ENCODE measurements at places on chromosomes 4 and X.

- H3K36me3 ChIP-seq: peaks cover 47% of the 10 kb centered on the region
- DNase-seq: peak; percentile 74
- peak within 1 kb of the TSS; percentile 98 for H3K4me3 ChIP-seq
- no peaks in the 10 kb centered on the region for H3K27me3 ChIP-seq
These were observed at the start of gene P2RY8 for GRCh38 chrX:1537031-1537715. P2RY8 (minus strand) TSS chrX:1537185; CDS start chrX:1466558, 70,627 bp downstream.

GRCh38 chrX:40015693-40016092 is 82.1 kb downstream of the BCOR start:
- H3K4me1 ChIP-seq: peaks cover 1% of the 10 kb centered on the region
- H3K36me3 ChIP-seq: peaks cover 29% of the 10 kb centered on the region
- no peaks in the 10 kb centered on the region for H3K27me3 ChIP-seq

DNA sequence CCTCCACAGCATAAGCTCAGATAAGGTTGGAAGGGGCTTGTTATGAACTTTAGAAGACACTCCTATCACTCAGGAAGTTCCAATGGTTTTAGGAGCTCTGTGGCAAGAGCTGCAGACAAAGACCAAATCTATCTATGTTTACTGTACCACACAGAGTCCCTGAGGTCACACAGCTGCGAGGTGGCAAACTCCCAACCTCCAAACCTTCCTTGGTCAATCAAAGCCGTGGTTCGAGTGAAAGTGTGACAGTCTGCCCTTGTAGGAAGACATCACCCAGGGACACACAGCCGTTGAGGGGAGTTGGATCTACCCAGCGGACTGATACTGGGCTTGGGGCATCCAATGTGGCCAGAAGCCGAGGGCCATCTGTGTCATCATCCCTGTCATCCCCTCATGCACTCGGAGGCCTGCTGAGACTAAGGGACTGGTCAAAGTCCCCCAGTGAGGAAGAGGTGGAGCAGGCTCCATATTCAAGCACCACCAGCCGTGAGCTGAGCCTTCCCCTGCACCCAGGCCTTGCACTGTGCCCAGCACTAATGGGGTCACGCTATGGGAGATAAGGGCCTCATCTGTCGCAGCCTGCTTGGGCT is 26.8 kb downstream of the MAN2B2 start:
- H3K27me3 ChIP-seq: no peaks in the 10 kb centered on the region
- peaks cover 30% of the 10 kb centered on the region for H3K36me3 ChIP-seq
- H3K4me3 ChIP-seq: no peak overlapping the region
- no peak for DNase-seq
- no peaks in the 10 kb centered on the region for H3K4me1 ChIP-seq
- no peak overlapping the region for H3K27ac ChIP-seq

GRCh38 chr4:148514581-148514980 is 72.4 kb upstream of the NR3C2 start:
- H3K4me3 ChIP-seq: no peak overlapping the region
- no peak overlapping the region for H3K27ac ChIP-seq
- peaks cover 2% of the 10 kb centered on the region for H3K36me3 ChIP-seq

DNA sequence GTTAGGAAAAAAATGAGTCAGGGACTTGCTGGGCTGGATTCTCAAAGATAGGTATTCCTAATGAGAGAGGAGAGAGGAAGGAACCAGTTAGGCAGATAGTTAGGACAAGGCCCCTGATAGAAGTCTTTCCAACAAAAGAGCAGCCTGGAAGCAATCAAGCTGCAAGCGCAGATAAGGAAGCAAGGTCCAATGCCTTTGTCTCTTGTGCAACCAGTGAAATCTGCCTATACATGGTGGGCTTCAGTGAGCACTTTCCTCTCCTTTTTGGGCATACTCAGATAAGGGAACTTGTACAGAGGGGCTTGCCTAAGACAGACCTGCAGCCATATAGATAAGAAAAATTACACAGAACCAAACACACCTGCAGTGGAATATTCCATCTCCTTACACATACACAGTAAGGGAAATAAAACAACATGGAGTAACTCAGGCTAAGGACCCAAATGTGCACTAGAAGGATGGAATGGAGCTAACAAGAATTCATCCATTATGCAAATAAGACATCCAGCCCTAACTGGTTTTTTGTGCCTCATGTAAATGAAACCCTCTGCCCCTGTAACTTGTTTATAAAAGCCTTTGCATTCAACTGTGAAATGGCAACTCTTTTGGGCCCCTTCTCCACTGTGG is 68.8 kb downstream of the PCDH18 start:
- no peak overlapping the region for H3K27ac ChIP-seq
- H3K36me3 ChIP-seq: no peaks in the 10 kb centered on the region
- H3K27me3 ChIP-seq: no peaks in the 10 kb centered on the region

GRCh38 chrX:23118890-23119527 is 119.2 kb downstream of the DDX53 start:
- DNase-seq: no peak
- H3K27ac ChIP-seq: no peak overlapping the region
- H3K27me3 ChIP-seq: no peaks in the 10 kb centered on the region
- H3K4me1 ChIP-seq: no peaks in the 10 kb centered on the region

GRCh38 chr4:165394275-165394674 is 15.5 kb downstream of the CPE start:
- no peaks in the 10 kb centered on the region for H3K36me3 ChIP-seq
- peaks cover 12% of the 10 kb centered on the region for H3K27me3 ChIP-seq
- H3K27ac ChIP-seq: no peak overlapping the region
- no peak overlapping the region for H3K4me3 ChIP-seq
- DNase-seq: no peak

GRCh38 chrX:72396117-72396516 is 90.4 kb upstream of the CITED1 start:
- no peak for DNase-seq
- H3K27ac ChIP-seq: peak overlapping the region; percentile 74
- peaks cover 2% of the 10 kb centered on the region for H3K4me1 ChIP-seq
- no peaks in the 10 kb centered on the region for H3K36me3 ChIP-seq
- H3K4me3 ChIP-seq: no peak overlapping the region
- no peaks in the 10 kb centered on the region for H3K27me3 ChIP-seq

GRCh38 chrX:31280580-31280979 is 208.7 kb upstream of the FTHL17 start:
- DNase-seq: no peak
- H3K36me3 ChIP-seq: no peaks in the 10 kb centered on the region
- no peak overlapping the region for H3K4me3 ChIP-seq
- H3K27ac ChIP-seq: no peak overlapping the region

DNA sequence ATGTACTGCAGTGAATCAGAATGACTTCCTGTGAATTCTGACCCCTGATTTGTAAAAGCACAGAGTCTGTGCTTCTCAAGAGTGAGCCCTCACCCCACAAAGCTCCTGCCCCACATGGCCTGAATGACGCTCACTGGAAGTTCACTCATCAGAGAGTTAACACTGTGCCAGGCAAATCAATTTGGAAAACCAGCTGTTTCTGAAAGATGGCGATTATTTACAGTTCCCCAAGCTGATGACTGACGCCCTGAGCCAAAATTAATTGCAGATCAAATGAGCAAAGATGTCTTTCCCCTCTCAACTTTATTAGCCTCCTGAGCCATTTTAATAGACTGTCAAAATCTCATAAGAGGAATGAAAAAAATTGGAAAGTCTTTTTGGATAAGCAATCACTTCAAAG is 118.0 kb downstream of the SLC2A9 start:
- H3K36me3 ChIP-seq: no peaks in the 10 kb centered on the region
- peaks cover 50% of the 10 kb centered on the region for H3K27me3 ChIP-seq
- DNase-seq: no peak

DNA sequence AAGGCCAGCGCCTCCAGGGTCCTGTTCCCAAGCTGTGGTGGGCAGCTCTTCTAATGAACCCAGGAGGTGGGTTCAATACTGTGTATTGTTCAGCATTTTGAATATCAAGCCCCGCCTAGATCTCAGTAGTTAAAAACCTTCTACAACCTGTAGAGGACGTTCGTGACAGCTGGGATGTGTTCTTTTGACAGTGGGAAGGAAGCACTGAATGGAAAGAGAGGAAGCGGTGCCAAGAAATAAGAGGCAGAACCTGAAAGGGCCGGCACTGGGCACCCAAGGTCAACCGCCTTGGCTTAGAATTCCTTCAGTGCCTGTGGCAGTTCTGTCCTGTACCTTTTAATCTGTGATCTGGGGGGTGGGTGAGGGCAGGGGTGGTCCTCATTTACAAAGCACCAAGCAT is 73.1 kb downstream of the CC2D2A start:
- no peak for DNase-seq
- H3K4me3 ChIP-seq: no peak overlapping the region
- H3K4me1 ChIP-seq: peaks cover 3% of the 10 kb centered on the region
- no peak overlapping the region for H3K27ac ChIP-seq

DNA sequence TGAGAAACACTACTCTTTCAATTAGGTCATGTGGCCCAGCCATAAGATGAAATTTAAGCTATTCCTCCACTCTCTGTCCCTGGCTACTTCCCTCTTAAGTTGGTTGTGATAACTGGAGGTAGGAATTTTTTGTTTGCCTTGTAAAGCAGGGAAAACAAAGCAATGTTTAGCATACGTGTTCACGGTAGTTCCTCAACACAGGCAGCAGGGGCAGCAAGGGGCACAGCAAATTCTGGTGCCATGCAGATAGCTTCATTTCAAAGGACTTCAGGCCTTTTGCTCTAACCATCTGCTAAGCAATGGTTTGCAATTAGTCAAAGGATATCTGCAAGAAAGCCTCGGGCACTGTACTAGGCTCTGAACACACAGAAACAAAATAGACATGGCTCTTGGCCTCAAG is 330.2 kb downstream of the ZIC3 start:
- H3K27me3 ChIP-seq: no peaks in the 10 kb centered on the region
- no peaks in the 10 kb centered on the region for H3K4me1 ChIP-seq
- H3K27ac ChIP-seq: no peak overlapping the region
- no peak overlapping the region for H3K4me3 ChIP-seq

GRCh38 chr4:1904042-1904441 is 32.8 kb downstream of the NSD2 start:
- no peak overlapping the region for H3K4me3 ChIP-seq
- peaks cover 25% of the 10 kb centered on the region for H3K36me3 ChIP-seq
- H3K4me1 ChIP-seq: peaks cover 16% of the 10 kb centered on the region

- no peaks in the 10 kb centered on the region for H3K36me3 ChIP-seq
- H3K27ac ChIP-seq: no peak overlapping the region
- H3K4me3 ChIP-seq: no peak overlapping the region
- no peak for DNase-seq
These were observed 14.7 kb downstream of the OR13H1 start for GRCh38 chrX:131558562-131558961.

DNA sequence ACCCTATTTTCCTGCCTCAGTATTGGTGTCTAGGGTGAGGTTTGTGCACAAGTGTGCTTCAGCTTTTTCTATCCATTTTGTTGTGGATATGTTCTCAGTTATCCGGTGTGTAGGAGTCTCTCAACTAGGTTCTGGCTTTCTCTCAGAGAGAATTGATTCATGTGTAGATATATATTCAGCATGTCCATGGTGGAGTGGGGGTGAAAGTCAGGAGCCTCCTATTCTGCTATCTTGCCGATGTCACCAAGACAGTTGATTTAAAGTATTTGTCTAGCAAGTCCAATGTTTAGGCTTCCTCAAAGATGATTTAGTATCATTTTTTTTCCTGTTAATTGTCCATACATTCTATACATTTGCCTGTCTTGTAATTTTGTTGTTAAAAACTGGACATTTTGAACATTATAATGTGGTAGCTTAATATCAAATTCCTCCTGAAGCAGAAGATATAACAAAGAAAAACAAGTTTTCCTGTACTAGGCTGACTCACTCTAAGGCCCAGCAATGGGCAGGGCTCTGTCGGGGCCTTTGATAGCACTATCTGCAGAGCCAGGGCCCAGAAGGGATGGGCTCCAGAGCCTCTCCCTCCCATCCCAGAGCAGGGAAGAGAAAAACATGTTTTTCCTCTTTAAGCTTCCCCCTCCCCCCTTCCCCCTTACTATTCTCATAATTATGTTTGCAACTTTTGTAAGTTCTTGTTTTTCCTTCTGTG is 37.6 kb downstream of the GLUD2 start:
- H3K36me3 ChIP-seq: no peaks in the 10 kb centered on the region
- H3K27me3 ChIP-seq: no peaks in the 10 kb centered on the region
- H3K4me3 ChIP-seq: no peak overlapping the region
- DNase-seq: no peak
- no peak overlapping the region for H3K27ac ChIP-seq

- H3K4me1 ChIP-seq: no peaks in the 10 kb centered on the region
- no peaks in the 10 kb centered on the region for H3K36me3 ChIP-seq
- H3K27me3 ChIP-seq: no peaks in the 10 kb centered on the region
- DNase-seq: no peak
- no peak overlapping the region for H3K27ac ChIP-seq
These were observed 94.3 kb upstream of the MAGEC2 start for GRCh38 chrX:142299406-142299805.

GRCh38 chr4:6633091-6633906 is 7.2 kb upstream of the MRFAP1 start:
- H3K4me1 ChIP-seq: no peaks in the 10 kb centered on the region
- DNase-seq: no peak
- no peak overlapping the region for H3K4me3 ChIP-seq
- H3K36me3 ChIP-seq: no peaks in the 10 kb centered on the region
- H3K27ac ChIP-seq: peak overlapping the region; percentile 17

DNA sequence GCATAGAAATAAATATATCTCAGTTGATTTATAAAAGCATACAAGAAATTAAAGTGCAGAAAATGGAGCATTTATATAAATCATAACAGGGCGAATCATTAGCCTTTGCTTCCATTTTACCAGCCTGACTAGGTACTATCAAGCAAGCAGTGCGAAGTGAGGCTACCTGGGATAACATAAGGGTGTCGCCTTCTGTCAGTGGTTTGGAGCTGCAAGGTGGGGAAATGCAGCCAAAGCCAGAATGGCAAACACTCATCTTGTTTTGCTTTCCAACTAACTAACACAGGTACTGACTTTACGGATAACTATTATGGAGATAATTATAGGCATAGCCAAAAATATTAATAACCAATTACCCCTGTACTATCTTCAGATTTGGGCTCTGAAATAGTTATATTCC is 1459.8 kb downstream of the RAPGEF2 start:
- DNase-seq: no peak
- H3K4me3 ChIP-seq: no peak overlapping the region

DNA sequence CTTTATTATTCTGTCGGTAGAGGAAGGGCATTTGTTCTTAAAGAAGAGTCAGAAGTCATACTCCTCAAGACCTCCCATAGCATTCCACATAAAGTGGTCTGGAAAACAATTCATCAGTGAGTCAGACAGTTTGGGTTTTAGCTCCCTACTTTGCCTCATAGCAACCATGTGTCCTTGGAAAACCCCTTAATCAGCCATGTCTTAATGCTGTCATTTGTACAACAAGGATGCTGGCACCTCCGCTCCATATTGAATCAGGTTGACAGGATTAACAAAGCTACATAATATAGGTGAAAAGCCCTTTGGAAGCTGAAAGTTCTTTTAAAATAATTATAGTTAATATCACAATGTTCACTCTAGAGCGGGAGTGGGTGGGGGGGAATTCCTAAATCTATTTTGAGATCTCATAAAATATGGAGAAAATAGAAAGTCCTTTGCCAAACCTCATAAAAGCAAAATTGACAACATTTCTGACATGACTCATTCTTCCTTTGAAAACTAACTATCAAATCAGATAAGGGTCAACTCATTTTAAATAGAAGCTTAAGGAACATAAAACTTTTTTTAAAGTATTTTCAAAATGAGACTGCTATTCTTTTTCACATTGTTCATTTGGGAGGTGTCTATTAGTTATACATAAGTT is 37.3 kb upstream of the GUCY1A1 start:
- no peak for DNase-seq
- H3K27ac ChIP-seq: no peak overlapping the region

- H3K4me1 ChIP-seq: no peaks in the 10 kb centered on the region
- no peaks in the 10 kb centered on the region for H3K27me3 ChIP-seq
- no peak for DNase-seq
- no peak overlapping the region for H3K27ac ChIP-seq
- H3K36me3 ChIP-seq: no peaks in the 10 kb centered on the region
These were observed 159.9 kb upstream of the DIPK2B start for GRCh38 chrX:45360571-45360970.

- H3K4me3 ChIP-seq: no peak overlapping the region
- DNase-seq: no peak
- peaks cover 2% of the 10 kb centered on the region for H3K36me3 ChIP-seq
- H3K4me1 ChIP-seq: peaks cover 1% of the 10 kb centered on the region
- H3K27ac ChIP-seq: no peak overlapping the region
These were observed 26.6 kb upstream of the MAN2B2 start for GRCh38 chr4:6548201-6548881.

Measured in effector memory CD8-positive, alpha-beta T cell (primary cell).